ENCODE measurements at places on chromosomes 5 and 9. TPM values are rescaled to one million over a fixed set of nuclear protein-coding genes. Genes with fewer than 3 reads are reported as not detected.

GRCh38 chr5:103908336-103909080 is 345.9 kb upstream of the NUDT12 start:
- no peak overlapping the region for H3K4me3 ChIP-seq
- no peak overlapping the region for H3K27ac ChIP-seq
- H3K4me1 ChIP-seq = no peaks in the 10 kb centered on the region

- no peak overlapping the region for H3K4me3 ChIP-seq
- H3K27me3 ChIP-seq = no peaks in the 10 kb centered on the region
- DNase-seq = no peak
- no peaks in the 10 kb centered on the region for H3K36me3 ChIP-seq
- no peaks in the 10 kb centered on the region for H3K4me1 ChIP-seq
Observed at GRCh38 chr5:45772402-45772801, 76.2 kb upstream of the HCN1 start.

- H3K36me3 ChIP-seq = no peaks in the 10 kb centered on the region
- H3K4me1 ChIP-seq = no peaks in the 10 kb centered on the region
- no peaks in the 10 kb centered on the region for H3K27me3 ChIP-seq
Observed at GRCh38 chr5:72046106-72046505, 61.2 kb upstream of the MAP1B start.

DNA sequence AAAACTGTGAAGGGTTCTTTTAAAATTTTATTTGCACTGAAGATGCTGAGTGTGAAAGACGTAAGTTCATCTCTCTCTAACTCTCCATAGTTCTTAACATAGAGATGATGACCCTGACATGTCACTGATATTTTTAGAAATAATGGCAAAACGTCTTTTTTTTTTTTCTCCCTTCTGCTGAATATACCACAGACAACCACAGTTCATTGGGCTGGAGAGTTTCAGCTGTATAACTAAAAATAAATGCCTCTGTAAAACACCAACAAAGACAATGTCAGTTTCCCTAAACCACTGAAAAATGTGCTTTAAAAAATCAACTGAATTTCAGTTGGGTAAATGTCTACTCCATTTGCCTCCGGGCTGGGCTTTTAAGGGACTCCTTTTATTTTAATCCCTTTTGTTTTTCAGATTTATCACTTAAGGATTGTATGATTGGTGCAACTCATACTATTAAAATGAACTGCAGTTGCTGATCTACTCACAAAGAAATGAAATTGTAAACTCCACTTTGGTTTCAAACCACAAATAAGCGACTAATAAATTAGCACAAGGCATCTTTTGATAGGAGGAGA is 830.9 kb upstream of the WWC1 start:
- no peak for DNase-seq
- no peaks in the 10 kb centered on the region for H3K27me3 ChIP-seq
- H3K4me3 ChIP-seq = no peak overlapping the region
- no peak overlapping the region for H3K27ac ChIP-seq

PCDHB1 gene
- not detected for total RNA-seq

DNA sequence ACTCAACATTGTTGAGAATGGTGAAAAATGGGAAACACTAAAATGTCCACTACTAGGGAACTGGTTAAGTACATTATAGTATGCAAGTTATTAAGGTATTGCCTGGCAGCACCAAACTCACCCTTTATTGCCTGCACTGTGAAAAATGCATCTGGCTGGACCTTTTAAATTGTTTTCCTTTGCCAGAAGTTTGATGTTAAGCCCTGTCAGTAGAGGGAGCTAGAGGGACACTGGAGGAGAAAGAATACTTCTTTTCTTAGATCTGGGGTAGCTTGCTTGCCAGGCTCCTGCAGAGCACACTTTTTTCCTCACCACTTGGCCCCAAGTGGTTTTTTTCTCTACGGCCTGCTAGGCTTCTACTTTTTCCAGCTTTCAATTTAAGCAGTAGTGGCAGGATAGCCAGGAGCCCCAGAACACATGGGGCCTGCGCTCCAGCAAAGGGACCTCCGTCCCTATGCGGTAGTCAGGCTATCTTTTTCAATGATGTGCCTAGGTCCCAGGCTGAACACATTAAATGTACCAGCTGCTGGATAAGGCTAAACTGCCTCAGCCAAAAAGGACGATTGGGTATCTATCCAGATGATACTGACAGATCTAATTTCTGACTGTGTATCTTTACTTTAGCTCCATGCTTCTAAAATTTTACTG is 8.0 kb upstream of the HABP4 start:
- H3K4me1 ChIP-seq = no peaks in the 10 kb centered on the region
- H3K27me3 ChIP-seq = no peaks in the 10 kb centered on the region
- H3K27ac ChIP-seq = no peak overlapping the region
- no peak overlapping the region for H3K4me3 ChIP-seq

DNA sequence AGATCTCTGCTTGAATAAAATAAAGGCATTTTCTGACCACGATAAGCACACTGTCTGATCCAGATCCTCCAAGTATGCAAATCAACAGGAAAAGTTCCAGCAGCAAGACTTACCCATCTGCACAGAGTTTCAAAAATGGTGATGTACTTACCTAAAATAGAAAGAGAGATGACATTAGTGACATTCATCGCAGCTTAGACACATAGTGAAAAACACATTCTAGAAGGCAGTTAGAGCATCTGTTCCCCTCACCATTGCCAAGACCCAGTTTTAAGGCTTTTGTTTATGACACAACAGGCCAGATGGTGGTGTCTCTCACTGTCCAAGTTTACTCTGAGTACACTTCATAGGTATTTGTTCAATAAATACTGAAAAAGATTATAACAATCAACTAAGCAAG is 207.7 kb downstream of the PDE4D start:
- no peak overlapping the region for H3K27ac ChIP-seq
- no peaks in the 10 kb centered on the region for H3K27me3 ChIP-seq
- no peak overlapping the region for H3K4me3 ChIP-seq

DNA sequence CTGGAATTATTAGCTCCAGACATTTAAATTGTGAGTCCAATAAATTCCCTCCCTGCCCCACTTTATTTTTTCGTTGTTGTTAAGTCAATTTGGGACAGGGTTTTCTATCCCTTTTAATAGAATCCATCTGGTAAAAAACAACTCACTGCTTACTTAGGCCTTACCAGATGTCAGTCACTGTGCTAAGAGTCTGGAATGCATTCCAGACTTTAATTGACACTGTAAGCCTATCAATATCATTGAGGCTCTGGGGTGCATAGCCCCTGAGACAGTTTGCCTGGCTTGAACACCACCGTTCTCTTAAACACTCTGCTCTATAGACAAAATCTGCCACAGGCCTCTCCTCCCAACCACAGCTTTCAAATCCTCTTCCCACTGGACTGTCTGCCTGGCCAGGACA is 175.9 kb downstream of the NSG2 start:
- no peak overlapping the region for H3K4me3 ChIP-seq
- no peaks in the 10 kb centered on the region for H3K36me3 ChIP-seq
- no peaks in the 10 kb centered on the region for H3K27me3 ChIP-seq
- H3K4me1 ChIP-seq = no peaks in the 10 kb centered on the region
- DNase-seq = no peak
- H3K27ac ChIP-seq = no peak overlapping the region

GRCh38 chr5:119417891-119418605 is 34.2 kb upstream of the HSD17B4 start:
- DNase-seq = no peak
- H3K27ac ChIP-seq = no peak overlapping the region
- no peaks in the 10 kb centered on the region for H3K4me1 ChIP-seq
- H3K4me3 ChIP-seq = no peak overlapping the region
- no peaks in the 10 kb centered on the region for H3K36me3 ChIP-seq
- no peaks in the 10 kb centered on the region for H3K27me3 ChIP-seq

ZFYVE16 gene
- total RNA-seq = 26.0 TPM

DNA sequence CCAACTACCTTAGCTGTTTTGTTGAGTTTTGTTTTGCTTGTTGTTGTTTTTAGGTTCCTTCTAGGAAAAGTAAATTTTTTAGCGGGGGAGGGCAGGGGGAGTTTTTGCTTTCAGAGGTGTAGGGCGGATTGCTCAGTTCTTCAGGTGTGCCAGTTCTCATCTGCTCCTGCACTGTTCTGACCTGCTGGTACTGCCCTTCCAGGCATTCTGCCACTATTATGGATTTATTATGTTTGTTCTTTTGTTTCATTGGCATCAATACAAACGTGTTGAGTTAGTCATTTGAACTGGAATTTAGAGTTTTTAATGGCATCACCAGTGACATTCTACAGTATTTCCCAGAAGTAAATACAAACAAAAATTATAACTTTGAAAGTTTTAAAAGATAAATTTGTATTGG is 26.0 kb downstream of the ERCC6L2 start:
- no peak for DNase-seq
- peaks cover 4% of the 10 kb centered on the region for H3K36me3 ChIP-seq
- no peak overlapping the region for H3K4me3 ChIP-seq
- H3K4me1 ChIP-seq = no peaks in the 10 kb centered on the region

LVRN gene
- not detected for total RNA-seq

ALDOB gene
- not detected for total RNA-seq

COL15A1 gene
- 0.05 TPM for total RNA-seq

- H3K27me3 ChIP-seq = no peaks in the 10 kb centered on the region
- no peak for DNase-seq
- H3K36me3 ChIP-seq = no peaks in the 10 kb centered on the region
- H3K4me3 ChIP-seq = no peak overlapping the region
Observed at GRCh38 chr5:145500710-145501109, 334.4 kb downstream of the PRELID2 start.

TYRP1 gene
- not detected for total RNA-seq

DNA sequence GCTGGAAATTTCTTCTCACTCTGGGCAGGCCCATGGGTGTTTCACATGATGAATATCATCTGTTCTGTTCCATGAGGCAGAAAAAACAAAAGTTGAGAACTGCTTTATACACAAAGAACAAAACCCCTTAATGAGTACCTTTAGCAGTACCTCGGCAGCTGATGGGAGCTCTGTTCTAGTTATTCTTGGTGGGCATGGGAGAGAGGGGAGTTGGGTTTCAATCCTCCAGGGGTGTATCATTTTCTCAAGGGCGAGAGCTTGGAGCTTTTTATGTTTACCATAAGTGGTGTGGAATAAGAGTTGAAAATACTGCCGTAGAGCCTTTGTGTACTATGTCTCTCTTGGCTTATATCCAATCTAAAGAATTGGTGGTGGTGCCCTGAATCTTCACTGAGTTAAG is 103.3 kb upstream of the ZNF608 start:
- no peaks in the 10 kb centered on the region for H3K4me1 ChIP-seq
- no peak overlapping the region for H3K27ac ChIP-seq
- H3K36me3 ChIP-seq = no peaks in the 10 kb centered on the region
- DNase-seq = no peak

MVB12B gene
- total RNA-seq = 3.0 TPM

LAMC3 gene
- 4.5 TPM for total RNA-seq

DNA sequence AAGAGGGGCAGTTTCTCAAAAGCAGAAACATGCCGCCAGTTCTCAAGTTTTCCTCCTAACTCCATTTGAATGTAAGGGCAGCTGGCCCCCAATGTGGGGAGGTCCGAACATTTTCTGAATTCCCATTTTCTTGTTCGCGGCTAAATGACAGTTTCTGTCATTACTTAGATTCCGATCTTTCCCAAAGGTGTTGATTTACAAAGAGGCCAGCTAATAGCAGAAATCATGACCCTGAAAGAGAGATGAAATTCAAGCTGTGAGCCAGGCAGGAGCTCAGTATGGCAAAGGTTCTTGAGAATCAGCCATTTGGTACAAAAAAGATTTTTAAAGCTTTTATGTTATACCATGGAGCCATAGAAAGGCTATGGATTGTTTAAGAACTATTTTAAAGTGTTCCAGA is 142.8 kb downstream of the NTRK2 start:
- no peaks in the 10 kb centered on the region for H3K36me3 ChIP-seq
- DNase-seq = no peak
- no peaks in the 10 kb centered on the region for H3K27me3 ChIP-seq
- no peak overlapping the region for H3K4me3 ChIP-seq

SPATA6L gene
- 4.1 TPM for total RNA-seq

MARCOL gene
- total RNA-seq = not detected

DNA sequence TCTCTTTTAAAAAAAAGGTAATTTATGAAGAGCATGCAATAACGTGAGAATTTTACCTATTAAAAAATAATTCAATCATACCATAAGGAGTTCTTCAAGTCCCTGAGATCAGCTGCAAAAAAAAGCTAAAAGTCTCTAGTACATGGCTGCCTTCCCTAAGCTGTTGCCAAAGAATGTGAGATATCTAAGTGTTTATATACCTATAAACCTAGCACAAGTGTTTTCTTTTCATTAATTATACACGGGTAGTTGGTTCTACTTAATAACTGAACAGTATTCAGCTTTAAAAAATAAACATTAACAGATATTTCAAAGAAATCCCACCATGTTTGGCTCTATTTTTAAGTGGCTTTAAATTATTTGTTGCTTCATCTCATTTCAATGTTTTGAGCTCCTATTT is 25.9 kb downstream of the FNBP1 start:
- H3K36me3 ChIP-seq = peaks cover 10% of the 10 kb centered on the region
- no peak for DNase-seq
- no peak overlapping the region for H3K4me3 ChIP-seq
- H3K4me1 ChIP-seq = peaks cover 36% of the 10 kb centered on the region

DNA sequence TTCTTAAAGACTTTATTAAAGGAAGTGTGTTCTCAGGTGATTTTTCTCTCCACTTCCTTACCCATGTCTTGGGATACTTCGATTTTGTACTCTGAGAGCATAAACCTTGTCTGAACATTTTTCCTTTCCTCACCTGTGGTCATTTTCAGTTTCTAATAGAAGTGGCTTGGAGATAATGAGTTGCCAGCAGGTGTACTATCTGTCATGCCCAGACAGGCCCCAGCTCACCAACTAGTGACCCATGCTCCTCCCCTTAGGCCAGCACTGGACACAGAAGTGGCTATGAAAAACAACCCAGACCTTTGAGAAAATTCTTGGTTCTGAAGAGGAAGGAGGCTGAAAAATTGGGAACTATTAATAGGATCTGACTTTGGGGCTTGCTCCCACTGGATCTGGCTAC is 49.2 kb upstream of the SMIM32 start:
- H3K27ac ChIP-seq = no peak overlapping the region
- H3K27me3 ChIP-seq = no peaks in the 10 kb centered on the region
- H3K36me3 ChIP-seq = no peaks in the 10 kb centered on the region
- no peak for DNase-seq

SPINK6 gene
- total RNA-seq = not detected

- H3K27ac ChIP-seq = no peak overlapping the region
- no peak for DNase-seq
- H3K4me3 ChIP-seq = no peak overlapping the region
- no peaks in the 10 kb centered on the region for H3K36me3 ChIP-seq
- no peaks in the 10 kb centered on the region for H3K27me3 ChIP-seq
Observed at GRCh38 chr9:115144706-115145105, 26.7 kb upstream of the TNC start.

- H3K27ac ChIP-seq = no peak overlapping the region
- H3K27me3 ChIP-seq = no peaks in the 10 kb centered on the region
- no peaks in the 10 kb centered on the region for H3K36me3 ChIP-seq
Observed at GRCh38 chr5:10648806-10649665, 85.2 kb downstream of the ANKRD33B start.

Measured in naive thymus-derived CD4-positive, alpha-beta T cell (primary cell).